ENCODE measurements at places on chromosomes 2 and 18. TPM values are rescaled to one million over a fixed set of nuclear protein-coding genes. Genes with fewer than 3 reads are reported as not detected.

MTHFD2 gene
- 379 TPM for total RNA-seq

GPR45 gene
- total RNA-seq: not detected

FSHR gene
- not detected for total RNA-seq

GRCh38 chr18:55461848-55462247 lies 126.1 kb downstream of the TCF4 start:
- DNase-seq: no peak
- H3K27ac ChIP-seq: no peak overlapping the region
- H3K36me3 ChIP-seq: no peaks in the 10 kb centered on the region
- no peaks in the 10 kb centered on the region for H3K27me3 ChIP-seq

DNA sequence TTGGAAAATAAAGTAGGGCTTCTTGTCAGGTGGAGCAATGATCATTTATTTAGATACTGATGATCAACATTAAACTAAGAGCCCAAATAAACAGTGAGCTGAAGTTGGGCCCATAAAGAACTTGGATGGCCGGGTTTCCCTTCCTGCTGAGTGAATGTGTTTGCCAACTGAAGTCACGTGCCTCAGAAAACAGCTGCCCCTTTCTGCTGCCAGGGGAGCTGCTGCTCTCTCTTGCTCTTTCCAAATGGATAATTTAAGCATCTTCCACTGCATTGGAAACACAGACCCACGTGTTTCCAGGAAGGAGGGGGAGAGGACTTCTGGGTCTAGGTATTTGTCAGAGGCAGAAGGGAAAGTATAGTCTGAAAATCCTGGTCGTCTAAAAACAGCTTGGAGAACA lies 22.9 kb upstream of the NCKAP5 start:
- H3K27ac ChIP-seq: no peak overlapping the region
- no peaks in the 10 kb centered on the region for H3K4me1 ChIP-seq
- DNase-seq: no peak
- H3K27me3 ChIP-seq: no peaks in the 10 kb centered on the region
- H3K4me3 ChIP-seq: no peak overlapping the region
- H3K36me3 ChIP-seq: no peaks in the 10 kb centered on the region

GRCh38 chr18:57301573-57302559 lies 50.5 kb upstream of the ST8SIA3 start:
- no peak for DNase-seq
- no peaks in the 10 kb centered on the region for H3K27me3 ChIP-seq
- no peaks in the 10 kb centered on the region for H3K4me1 ChIP-seq
- H3K27ac ChIP-seq: no peak overlapping the region
- H3K4me3 ChIP-seq: no peak overlapping the region

All from CD8-positive, alpha-beta memory T cell (primary cell).